ENCODE measurements at places on chromosomes 11 and 22.

DNA sequence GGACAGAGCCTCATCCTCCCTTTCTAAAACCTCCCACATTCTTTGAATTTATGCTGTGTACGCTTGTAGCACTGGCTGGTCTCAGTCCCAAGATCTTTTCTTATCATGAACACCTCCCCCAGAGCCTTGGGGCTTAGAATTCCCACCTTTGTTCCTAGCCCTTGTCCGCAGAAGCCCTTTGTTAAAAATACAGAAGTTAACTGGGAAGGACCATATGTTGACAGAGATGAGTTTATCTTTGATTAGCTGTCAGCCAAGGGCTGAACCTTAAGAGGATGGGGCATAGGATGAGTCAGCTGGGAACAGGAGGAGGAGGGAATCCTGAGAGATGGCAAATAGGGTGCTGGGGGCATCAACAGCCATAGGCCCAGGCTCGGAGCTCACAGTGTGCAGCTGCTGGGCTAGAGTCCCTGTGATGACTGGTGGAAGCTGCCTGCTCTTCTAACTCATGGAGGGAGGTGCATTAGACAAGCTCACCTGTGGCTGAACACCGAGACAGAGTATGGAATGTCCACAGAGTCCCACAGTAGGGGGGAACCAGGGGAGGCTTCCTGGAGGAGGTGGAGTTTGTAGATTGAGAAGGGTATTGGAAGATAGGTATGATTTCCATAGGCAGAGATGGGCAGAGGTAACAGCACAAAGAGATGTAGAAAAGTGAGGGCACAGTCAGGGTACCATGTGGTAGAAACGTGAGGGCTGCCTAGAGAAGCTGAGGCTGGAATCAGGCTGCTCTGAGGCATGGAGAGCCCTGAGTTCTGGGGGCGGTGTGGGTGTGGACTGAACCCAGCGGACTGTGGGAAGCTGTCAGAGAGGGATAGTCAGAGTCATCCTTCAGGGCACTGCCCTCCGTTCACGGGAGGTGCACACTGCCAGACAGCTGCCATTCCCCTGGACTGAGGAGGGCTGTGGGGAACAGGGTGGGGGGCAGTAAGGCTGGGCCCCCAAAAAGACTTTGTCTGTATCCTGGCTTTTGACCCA is 9.9 kb downstream of the MICAL2 start:
- DNase-seq = no peak

DNA sequence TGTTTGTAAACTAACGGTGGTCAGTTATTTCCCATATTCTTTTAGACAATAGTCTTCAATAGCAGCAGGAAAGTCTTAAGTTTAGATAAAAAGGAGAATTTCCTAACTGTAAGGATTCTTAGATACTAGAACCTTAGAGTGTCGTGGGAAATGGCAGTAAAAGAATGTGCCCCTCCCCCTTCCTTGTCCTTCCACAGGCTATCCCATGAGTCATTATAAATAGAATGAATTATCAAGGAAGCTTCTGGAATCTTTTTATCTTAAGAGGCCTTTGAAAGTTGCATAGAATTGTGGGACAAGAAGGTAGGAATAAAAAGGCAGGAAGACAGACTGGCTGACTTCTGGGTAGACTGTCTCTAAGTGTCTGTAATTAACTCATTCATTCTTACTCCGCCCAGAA is 165.2 kb upstream of the TBCEL start:
- no peak for DNase-seq

DNA sequence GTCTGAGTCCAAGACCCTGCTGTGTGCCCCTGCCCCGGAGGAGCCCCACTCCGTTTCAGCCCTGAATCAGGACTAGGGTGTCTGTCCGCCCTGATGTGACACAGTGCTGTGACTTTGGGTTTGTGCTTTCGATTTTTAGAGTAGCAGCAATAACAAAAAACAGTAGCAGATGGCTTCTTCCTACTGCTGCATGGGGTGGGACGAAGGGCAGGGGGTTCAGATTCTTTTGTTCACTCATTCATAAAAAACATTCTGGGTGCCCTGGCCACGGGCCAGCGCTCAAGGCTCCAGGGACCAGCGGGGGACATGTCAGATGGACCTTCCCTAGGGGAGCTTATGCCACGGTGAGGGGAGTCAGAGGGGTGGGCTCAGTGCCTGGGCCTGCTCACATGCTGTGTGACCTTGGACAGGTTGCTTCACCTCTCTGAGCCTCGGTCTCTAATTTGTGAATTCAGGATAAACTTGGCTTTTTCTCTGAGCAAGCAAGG is 24.6 kb upstream of the PRR5 start:
- DNase-seq = no peak

DNA sequence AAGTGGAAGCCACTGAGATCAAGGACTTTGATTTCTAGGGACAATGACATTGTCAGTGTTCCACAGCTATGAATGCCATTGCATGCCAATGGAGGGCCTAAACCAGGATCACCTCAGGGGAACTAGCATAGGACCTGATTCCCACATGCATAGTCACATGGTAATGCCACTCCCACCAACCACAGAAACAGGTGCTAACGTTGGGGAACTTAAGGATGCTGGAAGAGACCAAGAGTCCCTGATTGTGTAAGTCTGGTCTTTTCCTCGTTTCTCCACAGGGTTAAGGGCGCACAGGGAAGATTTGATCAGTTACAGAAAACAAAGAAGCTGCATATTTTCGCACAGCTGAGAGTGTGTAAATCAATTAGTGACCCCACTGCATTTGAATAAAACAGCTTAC is 59.4 kb upstream of the CD44 start:
- no peak for DNase-seq

- DNase-seq = no peak
Measured at GRCh38 chr11:96033599-96033998, 109.7 kb upstream of the MTMR2 start.

- DNase-seq = no peak
Measured at GRCh38 chr11:40987776-40988435, 471.5 kb downstream of the LRRC4C start.

DNA sequence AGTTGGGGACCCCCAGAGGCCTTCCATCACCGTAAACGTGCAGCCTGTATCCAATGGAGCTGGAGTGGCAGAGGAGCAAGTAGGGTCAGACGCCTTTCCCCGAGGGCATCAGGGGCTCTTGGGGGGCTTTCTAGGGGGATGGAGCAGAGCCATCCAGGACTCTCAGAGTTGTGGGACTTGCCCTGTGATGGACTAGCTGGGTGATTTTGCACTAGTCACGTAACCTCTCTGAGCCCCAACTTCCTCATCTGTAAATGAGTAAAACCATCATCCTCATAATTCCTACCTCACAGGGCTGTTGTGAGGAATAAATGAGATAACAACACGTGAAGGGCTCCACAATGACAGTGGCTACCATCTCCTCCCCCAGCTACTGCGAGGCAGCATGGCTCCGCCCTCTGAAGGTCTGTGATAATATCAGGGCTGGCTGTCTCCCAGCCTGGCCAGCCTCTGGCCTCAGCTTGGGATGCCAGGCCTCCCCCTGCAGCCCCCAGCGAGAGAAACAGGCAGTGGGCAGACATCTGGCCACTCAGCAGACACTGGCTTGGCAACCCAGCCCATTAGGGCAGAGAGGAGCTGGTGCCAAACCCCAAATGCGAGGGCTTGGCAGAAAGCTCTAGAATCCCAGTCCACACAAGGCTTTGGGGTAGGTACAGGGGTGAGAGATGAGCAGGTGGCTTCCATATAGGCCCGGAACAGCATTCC is 6.7 kb downstream of the USP2 start:
- no peak for DNase-seq

DNA sequence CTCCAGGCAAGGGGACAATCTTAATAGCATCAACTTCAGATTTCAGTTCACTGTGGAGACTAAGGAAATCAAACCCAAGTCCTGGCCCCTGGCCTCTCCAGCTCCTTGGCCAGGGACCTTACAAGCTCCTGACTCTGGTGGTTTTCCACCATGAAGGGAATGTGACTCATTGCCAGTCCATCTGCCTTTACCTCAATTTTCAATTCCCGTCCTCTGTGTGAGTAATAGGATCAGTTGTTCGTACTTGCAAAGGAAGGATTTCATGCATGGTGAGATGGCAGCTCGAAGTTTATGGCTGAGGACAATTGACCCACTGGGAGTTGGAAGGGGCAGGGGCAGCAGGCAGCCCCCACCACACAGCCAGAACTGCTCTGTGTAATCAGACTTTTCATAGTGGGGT is 42.5 kb downstream of the INSC start:
- DNase-seq = no peak

DNA sequence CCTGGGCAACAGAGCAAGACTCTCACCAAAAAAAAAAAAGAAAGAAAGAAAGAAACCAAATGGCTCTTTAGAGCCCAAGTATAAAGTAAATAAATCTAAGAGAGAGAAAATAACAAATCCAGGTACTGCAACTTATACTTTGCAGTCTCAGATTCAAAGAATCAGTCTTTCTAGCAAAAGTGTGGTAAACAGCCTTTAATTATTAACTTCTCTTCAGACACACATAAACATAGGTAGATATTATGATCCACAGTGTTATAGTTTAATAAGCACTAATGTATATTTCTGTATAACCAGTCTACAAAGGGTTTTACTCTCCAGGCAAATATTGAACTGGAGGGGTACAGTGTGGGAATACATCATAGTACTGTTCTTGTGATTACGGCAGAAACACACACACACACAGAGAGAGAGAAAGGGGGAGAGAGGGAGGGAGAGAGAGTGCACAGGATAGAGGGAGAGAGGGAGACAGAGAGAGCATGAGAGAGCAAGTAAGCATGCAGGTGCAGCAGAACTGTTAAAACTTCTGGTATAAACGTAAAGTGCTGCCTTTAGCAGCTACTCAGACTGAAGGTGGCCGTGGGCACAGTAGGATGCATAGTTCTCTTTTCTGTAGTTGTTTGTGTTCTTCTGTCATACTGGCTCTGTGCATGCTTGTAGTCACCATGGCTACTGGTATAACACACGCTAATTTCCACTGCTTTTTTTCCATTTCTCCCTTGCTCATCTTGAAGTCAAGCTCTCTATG is 32.3 kb downstream of the MTMR2 start:
- DNase-seq = no peak

DNA sequence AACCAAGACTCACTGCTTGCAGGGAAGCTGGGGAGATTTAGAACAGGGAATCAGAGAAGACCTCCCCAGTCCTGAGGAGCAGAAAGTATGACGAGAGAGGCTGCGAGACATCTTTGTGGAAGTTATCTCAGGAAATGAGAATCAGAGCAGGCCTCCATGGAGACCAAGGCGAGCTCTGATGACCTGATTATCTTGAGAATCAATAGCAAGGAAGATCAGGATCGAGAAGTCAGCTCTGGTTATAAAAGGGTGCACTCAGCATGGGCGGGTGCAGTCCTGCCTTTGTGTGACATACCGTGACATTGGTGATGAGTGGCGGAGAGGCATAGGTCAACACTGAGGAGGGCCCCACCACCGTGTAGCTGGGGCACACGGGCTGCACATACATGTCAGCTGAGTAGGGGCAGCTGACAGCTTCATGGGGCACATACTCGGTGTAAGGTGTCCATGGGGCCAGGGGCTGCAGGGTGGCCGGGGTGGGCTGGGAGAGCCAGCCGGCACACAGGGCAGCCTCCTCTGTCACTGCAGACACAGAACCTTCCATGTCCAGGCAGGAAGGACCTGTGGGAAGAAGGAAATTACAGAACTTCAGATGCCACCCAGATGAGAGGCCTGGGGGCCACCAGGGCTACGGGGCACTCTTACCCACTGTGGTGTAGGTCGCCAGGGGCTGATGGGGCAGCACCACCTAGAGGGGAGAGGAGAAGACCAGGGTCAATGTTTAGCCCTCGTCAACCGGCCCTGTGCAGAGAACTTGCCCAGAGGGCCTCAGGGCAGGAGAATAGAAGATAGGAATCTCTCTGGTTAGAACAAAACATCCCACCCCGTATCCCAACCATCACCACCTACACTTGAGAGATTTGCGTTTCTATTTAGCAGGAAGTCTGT is 21.7 kb downstream of the POU2AF1 start:
- DNase-seq = no peak

- no peak for DNase-seq
Measured at GRCh38 chr11:3957437-3957836, 102.0 kb downstream of the STIM1 start.

DNA sequence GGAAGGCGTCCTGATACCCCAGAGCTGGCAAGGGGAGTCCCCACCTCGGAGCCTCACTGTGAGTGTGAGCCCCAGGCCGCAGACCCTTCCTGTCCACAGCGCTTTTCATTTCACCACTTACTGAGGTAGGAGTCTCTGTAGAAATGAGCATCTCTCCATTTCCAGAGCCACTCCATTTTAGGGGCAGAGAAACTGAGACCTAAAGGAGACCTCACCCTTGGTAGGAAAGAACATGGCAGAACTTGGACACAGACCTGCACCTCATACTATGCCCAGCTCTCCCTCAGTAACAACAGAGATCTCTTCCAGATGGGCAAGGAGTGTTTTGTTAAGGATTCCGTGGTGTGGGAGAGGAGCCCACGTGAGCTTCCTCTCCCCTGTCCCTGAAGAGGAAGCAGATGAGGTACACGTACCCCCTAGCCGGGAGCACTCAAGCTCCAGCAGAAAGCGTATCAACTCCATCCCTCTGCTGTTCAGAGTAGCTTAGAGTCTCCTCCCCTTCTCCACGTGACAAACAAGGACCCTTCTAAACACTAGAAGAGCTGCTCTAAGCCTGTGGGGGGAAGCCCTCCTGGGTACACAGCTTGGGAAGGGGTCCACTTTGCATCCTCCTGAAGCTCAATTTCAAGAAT is 532 bp upstream of the VSIG2 start:
- no peak for DNase-seq

- peak; percentile 63 for DNase-seq
Measured at GRCh38 chr11:35045236-35045820, 93.6 kb upstream of the CD44 start.

- no peak for DNase-seq
Measured at GRCh38 chr11:63599211-63600122, 14.8 kb downstream of the PLAAT3 start.
